ENCODE measurements at places on chromosomes 7 and 10.

GRCh38 chr10:123936426-123936825 is 44.8 kb upstream of the CPXM2 start:
- DNase-seq = no peak

DNA sequence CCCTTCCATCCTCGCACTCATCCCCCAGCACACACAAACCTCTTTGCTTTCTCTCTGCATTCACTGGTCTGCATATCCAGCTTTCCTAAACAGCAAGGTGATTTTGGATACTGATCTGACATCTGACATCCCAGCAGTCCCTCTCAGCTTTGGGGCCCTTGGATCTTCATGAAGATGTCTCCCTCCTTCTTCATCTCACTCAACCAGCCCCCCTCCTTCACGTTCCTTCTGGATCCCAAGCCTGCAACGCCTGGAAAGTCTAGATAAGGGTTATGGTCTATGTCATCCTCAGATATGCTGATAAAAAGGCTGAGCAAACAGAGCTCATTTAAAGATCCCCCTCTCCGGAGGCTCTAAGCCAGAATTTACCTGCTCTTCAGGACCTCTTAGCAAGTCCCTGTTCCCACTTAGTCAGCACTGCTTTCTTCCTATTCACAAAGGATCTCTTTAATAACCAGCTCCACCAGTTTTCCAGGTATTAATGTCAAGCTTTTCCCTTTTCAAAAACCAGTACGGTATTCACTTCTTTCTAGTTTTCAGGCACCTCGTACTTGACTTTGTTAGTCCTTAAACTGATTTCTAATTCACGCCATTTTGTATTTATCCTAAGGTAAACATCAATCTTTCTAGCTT is 38.9 kb downstream of the CREB3L2 start:
- DNase-seq = no peak

- DNase-seq = peak; percentile 95
Observed at GRCh38 chr10:110918269-110918642, 724 bp downstream of the BBIP1 start.

GRCh38 chr7:39460486-39460885 is 105.7 kb upstream of the YAE1 start:
- no peak for DNase-seq

DNA sequence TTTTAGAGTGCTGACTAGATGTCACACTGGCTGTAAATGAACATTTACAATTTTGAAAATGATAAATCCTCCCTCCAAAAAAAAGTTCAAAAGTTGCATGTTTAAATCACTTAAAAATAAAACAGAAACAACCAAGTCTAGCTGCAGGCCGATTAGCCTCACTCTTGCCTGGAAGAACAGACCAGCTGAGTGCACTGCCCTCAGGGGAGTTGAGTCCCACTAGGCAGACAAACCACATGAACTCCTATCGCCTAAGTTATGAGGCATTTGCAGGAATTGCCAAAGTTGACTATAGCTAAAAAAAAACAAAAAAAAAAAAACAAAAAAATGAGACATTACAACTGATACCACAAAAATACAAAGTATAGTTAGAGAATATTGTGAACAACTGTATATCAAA is 510.0 kb downstream of the ANKRD7 start:
- no peak for DNase-seq

DNA sequence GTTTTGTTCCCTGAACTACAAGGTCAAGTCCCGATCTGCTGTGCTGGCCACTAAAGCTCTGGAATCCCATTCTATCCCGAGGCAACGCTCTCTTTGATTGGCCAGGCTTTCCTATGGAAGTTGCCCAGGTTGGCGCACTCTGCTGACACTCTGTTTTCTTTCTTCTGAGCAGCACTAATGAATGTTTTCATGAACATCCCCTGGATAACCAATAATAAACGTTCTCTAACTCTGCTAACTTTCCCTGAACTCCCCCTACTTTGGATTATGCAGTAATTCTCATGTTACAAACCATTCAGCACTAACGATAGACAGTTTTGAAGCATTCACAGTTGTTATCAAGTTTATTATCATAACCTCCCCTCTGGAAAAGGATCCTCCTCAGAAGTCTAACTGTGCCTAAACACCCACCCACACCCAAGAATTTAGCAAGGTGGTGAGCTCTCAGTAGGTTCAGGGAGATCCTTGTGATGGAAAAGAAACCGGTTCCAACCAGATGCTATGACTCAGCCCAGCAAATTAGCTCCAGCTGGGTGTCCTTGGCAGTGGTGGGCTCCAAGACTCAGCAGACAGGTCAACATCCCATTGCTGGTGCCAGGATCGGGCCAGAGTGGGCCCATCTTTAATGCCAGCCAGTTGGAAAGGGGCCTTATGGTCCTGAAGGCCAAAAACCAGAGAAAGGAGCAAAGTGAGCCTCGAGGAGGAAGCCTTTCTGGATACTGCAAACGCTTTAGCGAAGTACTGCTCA is 68.4 kb downstream of the CREB3L2 start:
- DNase-seq = peak; percentile 51

DNA sequence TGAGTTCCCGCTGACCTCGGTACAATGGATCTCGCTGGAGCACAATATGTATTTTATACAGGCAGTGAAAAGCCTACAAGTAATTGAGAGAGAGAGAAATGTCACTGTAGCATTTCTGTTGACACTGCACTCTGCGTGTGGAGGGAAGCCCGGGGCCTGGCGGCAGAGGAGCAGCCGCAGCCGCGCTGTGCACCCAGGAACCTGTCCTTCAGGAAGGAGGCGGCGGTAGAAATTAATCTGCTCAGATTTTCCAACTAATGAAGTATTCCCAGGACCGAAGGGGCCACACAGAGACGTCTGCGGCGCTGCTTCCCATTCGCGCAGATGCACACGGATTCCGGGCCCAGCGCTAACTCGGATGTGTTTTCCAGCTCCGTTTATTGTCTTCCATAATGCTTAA is 170.1 kb downstream of the EBF3 start:
- no peak for DNase-seq

DNA sequence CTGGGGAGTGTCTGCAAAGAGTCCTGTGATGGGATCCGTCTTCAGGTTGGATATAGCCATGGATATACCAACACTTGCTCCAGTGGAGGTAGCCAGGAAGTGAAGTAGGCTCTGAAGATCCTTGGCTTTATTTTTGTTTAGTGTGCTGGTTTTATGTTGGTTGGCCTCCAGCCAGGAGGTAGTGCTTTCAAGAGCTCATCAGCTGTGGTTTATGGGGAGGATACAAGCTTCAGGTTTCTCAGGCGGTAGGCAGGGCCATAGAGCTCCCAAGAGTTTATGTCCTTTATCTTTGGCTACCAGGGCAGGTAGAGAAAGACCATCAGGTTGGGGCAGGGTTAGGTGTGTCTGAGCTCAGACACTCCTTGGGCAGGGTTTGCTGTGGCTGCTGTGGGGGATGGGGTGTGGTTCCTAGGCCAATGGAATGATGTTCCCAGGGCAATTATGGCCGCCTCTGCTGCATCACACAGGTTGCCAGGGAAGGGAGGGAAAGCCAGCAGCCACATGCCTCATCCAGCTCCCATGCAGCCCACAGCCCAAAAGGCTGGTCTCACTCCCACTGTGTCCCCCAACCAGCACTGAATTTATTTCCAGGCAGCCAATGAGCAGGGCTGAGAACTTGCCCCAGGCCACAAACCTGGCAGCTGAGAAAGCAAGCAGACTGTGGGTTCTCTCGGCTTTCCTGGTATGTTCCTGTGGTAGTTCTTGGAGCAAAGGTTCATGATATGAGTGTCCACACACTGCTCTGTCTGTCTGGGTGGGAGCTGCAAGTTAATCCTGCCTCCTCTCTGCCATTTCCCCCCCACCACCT is 67.0 kb upstream of the PRLHR start:
- DNase-seq = peak; percentile 25

- DNase-seq = no peak
Observed at GRCh38 chr7:8597565-8597964, 164.2 kb downstream of the NXPH1 start.

- no peak for DNase-seq
Observed at GRCh38 chr10:4361581-4361980, 464.4 kb upstream of the AKR1E2 start.

DNA sequence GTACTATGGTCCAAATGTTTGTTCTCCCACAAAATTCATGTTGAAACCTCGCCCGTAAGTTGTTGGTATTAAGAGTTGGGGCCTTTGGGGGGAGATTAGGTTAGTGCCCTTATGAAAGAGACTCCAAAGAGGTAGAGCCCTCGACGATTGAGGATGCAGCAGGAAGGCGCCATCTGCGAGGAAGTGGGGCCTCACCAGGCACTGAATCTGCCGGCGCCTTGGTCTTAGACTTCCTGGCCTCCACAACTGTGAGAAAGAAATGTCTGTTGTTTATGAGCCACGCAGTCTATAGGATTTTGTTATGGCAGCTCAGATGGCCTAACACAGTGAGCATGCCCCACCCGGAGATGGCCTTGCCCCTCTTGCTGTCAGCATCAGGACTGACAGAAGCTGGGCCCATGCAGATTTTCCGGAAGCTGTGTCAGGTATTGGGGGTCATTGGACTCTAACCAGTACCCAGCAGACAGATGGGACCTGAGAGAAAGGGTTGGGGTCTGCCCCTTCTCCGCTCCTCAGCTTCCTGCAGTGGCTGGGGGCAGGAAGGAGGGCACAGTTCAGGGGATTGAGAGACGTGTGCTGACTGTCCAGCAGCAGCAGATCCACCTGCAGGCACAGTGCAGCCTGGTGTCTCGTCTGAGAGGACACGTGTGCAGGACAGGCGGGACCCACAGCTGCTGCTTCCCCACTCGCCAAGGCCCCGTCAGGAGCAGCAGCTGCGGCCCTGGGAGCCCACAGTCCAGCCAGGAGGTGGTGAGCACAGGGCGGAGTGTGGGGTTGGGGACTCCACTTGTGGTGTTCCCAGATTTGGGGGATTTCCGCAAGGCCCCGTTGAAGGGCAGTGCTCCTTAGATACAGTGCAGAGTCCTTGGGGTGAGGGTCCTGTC is 47.8 kb downstream of the MGMT start:
- DNase-seq = no peak

- no peak for DNase-seq
Observed at GRCh38 chr10:19071946-19072345, 23.3 kb downstream of the MALRD1 start.

GRCh38 chr10:4643471-4643870 is 182.5 kb upstream of the AKR1E2 start:
- DNase-seq = no peak

DNA sequence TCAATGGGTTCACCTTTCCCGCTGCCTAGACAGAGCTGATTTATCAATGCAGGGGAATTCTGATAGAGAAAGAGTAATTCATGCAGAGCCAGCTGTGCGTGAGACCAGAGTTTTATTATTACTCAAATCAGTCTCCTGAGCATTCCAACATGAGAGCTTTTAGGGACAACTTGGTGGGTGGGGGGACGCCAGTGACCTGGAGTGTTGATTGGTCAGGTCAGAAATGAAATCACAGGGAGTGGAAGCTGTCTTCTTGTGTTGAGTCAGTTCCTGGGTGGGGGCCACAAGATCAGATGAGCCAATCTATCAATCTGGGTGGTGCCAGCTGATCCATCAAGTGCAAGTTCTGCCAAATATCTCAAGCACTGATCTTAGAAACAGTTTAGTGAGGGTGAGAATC is 99.0 kb upstream of the CAV2 start:
- no peak for DNase-seq

DNA sequence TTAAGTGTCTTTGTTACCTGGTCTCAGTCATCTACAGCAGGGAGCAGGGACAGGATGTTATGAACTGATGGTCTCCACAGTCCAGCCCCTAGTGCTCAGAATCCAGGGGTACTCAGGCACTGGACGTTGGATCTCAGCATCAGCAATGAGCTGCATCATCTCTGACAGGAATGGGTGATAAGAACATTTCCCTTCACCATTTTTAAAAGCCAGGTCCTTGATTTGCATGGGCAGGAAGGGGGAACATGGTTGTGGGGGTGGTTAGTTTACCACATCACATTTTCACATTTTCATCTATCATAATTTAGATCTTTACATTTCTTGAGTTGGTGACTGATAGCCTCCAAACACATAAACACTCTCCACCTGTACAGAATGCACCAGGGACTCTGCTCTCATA is 427.8 kb upstream of the NPVF start:
- no peak for DNase-seq

GRCh38 chr10:13681528-13681927 is 94.8 kb downstream of the PRPF18 start:
- no peak for DNase-seq

DNA sequence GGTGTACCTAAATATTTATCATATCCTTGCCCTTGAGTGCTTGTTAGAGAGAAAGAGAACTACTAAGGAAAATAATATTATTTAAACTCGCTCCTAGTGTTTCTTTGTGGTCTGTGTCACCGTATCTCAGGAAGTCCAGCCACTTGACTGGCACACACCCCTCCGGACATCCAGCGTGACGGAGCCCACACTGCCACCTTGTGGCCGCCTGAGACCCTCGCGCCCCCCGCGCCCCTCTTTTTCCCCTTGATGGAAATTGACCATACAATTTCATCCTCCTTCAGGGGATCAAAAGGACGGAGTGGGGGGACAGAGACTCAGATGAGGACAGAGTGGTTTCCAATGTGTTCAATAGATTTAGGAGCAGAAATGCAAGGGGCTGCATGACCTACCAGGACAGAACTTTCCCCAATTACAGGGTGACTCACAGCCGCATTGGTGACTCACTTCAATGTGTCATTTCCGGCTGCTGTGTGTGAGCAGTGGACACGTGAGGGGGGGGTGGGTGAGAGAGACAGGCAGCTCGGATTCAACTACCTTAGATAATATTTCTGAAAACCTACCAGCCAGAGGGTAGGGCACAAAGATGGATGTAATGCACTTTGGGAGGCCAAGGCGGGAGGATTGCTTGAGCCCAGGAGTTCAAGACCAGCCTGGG is 11.4 kb downstream of the SERPINE1 start:
- peak; percentile 98 for DNase-seq

DNA sequence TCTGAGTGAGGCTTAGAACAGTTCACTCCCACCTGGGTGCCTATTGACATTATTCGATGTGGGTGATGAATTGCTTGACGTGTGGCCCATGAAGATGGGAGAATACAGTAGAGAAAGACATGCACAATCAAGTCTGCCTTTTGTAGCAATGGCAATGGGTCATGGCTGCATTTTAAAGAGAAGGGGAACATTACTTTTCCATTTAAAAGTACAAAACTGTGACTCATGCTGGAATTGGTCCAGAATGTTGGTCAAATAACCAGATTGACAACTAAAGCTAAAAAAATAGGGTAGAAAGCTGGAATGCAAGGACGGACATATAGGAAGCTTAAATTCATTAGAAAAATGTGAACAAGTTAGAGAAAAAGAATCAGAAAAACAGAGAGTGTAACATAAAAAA is 104.1 kb upstream of the SLC25A13 start:
- peak; percentile 54 for DNase-seq

DNA sequence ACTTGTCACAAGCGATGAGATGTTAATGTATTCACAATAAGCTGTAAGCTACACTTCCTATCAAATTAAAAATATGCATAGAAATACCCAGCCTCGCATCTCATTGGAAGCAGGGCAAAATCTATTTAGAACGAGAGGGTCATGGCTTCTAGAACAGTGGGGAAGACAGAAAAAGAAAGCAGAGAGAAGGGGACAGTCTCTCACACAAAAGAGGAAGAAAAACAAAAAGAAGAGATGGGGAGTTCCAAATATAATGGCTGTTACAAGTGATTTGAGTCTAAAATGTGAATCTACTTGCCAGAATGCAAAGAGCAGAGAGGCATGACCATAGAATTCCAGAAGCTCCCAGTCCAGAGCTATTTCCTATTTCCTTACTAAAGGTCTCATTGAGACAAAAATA is 13.8 kb downstream of the LRRN3 start:
- no peak for DNase-seq
